ENCODE measurements at places on chromosomes 2 and 18.

DNA sequence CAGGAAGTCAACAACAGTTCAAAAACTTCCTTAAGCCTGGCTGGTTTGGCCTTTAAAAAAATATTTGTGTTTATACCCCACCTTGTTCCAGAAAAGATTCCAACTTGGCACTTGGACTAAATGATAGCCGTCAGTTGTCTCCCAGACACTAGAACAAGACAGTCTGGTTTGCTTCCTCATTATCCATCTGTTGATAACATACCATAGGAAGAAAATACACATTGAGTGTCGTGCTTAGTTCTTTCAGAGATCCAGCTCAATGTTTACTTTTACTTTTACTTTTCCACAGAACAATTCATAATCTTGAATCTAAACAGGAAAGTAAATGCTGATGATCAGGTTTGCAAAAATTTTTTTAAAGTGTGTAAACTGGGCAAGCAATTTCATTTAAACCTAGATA lies 2.4 kb upstream of the VPS54 start:
- no peak for DNase-seq

GRCh38 chr2:52776571-52776970 lies 991.0 kb upstream of the CHAC2 start:
- DNase-seq: no peak

DNA sequence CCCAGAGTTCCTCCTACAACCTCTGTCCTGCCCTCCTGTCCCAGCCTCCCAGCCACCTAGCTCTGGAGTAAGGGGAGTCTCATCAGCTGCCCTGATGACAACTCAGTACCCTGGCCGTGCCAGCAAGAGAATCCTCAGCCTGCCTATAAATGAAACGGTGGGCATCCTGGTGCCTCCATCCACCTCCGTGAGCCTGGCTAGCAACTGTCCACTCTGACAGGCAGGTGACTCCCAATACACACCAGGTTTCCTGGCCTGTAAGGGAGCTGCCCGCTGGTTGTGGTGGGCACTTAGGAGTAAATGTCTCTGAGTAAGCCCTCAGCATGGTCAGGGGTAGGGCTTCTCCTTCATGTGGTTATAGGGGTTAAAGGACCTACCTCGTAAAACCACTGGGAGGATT lies 81.5 kb downstream of the XDH start:
- no peak for DNase-seq

DNA sequence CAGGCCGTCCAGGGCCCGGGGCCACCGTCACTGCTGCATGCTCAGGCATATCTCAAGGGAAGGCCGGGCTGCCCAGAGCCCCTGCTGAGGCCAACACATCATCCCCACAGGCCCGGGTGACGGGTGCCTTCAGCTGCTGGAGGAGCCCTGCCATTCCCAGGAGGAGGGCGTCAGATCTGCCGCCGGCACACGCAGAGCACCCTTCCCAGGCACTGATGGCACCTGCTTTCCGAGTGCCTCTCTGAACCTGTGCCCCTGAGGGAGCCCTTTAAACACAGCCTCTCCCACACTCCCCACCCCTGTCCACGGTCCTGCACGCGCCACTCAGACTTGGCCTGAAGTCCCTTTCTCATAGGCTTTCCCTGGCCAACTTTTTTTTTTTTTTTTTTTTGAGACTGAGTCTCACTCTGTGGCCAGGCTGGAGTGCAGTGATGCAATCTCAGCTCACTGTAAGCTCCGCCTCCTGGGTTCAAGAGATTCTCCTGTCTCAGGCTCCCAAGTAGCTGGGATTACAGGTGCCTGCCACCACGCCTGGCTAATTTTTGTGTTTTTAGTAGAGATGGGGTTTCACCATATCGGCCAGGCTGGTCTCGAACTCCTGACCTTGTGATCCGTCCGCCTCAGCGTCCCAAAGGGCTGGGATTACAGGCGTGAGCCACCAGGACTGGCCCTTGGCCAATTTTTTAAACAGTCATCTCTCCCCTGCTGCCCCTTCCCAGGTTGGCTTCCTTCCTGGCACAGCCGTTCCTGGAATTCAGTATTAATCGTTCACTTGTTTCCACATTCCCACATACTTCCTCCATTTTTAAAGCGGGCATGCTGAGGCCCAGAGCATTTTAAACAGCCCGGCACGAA lies 211.7 kb downstream of the NDUFA10 start:
- DNase-seq: no peak

- peak; percentile 15 for DNase-seq
Observed at GRCh38 chr2:70258532-70258875, 567 bp downstream of the PCYOX1 start.

DNA sequence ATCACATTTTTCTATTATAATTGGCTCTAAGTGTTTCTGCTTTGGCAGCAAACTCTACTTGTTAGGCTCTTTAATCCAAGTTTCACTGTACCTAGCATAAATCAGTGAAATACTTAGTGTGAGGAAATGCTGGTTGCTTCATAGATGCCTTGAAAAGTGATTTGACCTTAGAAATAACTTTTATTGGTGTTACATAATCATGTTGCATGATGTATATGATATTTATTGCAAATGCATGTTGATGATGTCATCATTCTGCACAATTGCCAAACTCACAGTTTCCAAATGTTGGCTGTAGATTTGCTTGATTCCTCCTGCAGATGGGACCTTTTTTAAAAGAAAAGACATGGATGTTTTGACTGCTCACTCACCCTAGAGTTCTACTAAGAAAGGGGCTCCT lies 137.6 kb upstream of the BCL2L11 start:
- no peak for DNase-seq

- DNase-seq: no peak
Observed at GRCh38 chr2:37321029-37321682, 3.5 kb downstream of the PRKD3 start.

DNA sequence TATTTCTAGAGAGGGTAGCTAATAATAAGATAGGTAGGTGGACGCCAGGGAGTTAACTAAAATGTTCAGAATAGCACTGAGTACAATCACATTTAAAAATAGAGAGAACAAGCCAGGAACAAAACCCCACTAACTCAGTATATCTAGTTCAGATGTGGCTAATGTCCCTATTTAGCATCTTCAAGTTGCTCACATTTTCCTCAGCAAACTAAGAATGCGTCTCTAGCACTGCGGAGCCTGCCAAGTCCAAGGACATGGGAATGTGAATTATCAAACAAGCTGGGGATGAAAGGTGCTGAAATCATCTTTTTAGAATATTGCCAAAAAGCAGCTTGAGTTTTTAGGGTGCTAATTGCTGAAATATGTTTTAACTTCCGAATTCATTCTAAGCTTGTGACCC lies 398.5 kb upstream of the FIGN start:
- no peak for DNase-seq

DNA sequence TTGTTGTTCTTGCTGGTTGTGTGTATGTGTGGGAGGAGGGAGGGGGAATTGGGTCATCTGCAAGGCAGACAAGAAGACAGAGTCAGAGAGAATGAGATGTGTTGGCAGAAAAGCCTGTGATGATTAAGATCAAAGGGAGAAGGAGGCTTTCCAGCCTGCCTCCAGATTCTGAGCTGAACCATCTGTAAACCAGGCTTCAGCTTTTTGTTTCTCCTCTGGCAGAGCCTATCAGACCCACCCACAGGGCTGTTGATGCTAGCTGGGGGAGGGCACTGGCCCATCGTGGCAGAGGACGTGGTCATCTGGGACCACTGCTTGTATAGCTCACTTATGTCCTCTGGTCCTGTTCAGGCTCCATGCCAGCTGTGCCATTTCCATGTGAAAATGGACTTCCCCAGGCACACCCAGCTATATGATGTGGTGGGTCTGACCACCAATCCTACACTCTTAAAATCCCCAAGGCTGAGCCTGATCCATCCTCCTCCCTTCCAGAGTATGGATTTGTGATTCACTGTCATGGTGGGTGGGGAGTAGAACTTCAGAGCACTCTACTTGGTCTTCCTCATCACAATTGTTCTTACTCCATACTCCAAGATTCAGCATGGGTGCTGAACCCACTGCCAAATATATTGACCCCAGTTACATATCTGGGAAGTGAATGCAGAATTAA lies 27.8 kb upstream of the COL6A3 start:
- peak; percentile 61 for DNase-seq

DNA sequence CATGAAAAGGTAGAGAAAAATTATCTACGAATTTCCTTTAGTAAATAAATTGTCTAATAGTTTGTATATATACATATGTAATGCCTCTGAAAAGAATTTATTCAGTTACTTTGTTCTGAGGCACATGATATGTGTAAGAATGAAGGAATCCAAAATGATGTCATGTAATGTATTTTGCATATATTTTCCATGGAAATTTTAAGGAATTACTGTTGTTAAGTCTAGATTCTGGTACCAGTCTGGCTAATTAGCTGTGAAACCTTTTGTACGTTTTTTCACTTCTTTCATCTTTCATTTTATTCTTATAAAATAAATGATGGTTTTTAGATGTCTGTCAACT lies 12.3 kb downstream of the YIPF4 start:
- no peak for DNase-seq

DNA sequence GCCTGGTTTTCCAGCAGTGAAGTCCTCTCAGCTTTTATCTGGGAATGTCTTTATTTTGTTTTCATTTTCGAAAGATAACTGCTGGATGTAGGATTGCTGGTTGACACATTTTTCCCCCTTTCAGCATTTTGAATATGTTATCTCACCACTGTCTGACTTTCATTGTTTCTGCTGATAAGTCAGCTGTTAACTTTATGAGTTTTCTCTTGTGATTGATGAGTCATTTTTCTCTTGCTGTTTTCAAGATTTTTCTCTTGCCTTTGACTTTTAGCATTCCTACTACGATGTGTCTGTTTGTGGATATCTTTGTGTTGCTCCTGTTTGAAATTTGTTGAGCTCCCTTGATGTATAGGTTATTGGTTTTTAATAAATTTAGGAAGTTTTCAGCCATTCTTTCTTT lies 85.5 kb downstream of the AGPS start:
- DNase-seq: no peak

- DNase-seq: peak; percentile 73
Observed at GRCh38 chr2:393711-394696, 106.1 kb upstream of the ALKAL2 start.

DNA sequence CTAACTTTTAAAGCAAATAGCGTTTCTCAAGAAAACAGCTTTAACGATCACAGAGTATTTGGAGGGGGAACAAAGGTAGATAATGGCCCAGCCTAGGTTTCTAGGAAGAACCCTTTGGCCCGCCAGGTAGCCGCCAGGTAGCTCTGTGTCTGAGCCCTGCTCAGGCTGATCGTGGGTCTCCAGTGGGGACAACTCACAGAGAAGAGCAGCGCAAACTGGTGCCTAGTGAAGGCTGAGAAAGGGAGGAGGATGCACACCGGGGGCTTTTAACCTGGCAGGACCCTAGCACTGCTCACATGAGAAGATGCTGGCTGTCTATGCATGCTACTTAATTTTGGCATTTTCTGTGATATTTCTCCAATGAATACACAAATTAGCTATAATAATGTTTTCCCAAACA lies 5.8 kb downstream of the NGEF start:
- DNase-seq: no peak

GRCh38 chr2:80002112-80002511 lies 302.4 kb downstream of the LRRTM1 start:
- DNase-seq: no peak

DNA sequence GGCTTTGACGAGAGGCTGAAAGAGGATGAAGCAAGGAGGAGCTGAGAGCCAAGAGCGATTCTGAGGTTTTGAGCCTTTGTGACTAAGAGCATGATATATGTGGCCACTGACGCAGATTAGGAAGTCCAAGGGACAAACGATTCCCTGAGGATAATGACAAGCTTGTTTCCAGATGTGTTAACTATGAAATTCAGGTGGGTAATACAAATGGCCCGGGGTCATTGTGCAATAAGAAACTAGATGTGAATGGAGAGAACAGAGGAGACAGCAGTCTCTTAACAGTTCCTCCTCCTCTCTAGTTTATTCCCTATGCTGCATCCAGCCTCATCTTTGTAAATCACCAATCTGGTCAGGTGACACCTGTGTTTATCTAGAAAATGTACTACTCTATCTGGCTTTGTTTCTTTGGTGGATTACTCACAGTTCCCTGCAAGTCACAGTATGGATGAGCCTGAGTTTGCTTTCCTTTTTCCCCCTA lies 84.2 kb downstream of the SOCS6 start:
- no peak for DNase-seq

DNA sequence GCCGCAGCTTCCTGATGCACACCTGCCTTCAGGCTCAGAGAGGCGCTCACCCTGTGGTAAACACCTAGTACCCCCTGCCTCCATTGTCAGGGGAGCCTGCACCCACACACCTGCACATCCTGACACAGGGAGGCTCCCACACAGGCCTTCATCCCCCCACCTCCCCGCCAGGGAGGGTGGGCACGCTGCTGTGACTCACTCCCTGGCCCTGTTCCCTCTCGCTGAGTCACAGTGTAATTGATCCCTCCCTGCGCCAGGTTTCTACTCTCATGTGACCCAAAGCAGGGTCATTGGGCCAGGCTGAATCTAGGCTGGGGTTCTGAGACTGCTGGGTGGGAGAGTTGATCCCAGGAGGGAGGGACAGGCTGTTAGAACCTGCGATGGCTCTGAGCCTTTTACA lies 8.5 kb upstream of the CELF4 start:
- no peak for DNase-seq

DNA sequence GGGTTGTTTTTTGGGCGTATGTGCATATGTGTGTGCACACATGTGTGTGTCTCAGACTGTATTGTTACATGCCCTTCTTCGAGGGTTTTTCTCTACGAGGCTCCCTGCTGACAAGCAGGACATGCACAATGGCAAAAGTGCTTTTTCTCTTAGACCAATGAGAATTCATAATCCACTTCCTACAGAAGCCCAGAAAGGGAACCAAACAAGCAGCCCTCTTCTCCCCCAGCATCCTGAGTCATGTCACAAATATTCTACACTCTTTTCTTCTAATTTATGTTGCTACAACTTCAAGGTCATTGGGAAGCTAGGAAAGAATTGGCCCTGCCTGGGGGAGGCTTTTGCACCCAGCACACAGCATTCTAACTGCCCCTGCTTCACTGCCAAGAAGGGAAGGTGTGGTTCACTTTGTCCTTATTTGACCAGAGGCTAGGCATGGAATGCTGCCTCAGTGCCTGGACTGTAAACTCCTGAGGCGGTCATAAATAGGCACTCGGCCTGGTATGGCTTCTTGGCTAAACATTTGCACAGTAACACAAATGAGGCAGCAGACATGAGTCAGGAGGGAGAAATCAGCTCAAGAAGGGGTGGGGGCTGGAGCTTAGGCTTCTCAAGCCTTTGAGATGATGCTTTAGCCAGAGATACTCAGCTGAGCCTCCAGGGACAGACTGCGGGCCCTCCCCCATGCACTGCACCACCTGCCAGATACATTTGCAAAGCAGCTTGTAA lies 92.7 kb upstream of the KLF7 start:
- no peak for DNase-seq

DNA sequence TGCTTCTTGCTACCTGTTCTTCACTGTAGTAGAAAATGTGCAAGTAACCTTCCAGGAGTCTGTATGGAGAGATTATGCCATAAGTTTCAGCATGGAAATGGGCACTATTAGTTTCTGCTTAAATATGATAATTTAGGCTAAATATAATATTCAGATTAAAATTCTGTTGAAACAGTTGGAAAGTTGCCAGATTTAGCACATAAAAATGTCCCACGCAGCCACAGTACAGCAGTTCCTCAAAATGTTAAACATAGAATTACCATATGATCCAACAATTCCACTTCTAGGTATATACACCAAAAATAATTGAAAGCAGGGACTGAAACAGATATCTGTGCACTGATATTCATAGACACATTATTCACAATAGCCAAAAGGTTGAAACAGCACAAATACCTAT lies 121.2 kb downstream of the NRP2 start:
- DNase-seq: no peak

Measured in CD4-positive, alpha-beta T cell treated with Interleukin-17A for 4 hours (primary cell).